ENCODE measurements at places on chromosomes 3 and 15.

DNA sequence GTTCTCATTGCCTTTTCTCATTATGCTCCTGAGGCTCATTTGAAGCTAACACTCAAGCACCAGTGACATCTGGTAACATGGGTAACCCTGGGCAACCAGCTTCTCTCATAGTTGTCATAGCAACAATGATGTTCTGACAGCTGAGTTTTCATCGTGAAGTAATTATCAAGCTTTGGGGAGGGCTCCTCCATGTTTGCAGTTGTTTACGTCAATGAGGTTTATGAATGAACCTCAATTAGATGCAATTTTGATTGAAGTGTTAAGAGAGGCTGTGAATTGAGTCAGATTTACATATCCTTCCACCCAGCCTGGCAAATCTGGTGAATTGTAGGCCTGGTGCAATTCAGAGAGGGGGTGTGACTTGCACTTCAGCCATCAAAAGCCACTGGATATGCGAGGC lies 119.3 kb upstream of the CHD2 start:
- DNase-seq, result no peak

DNA sequence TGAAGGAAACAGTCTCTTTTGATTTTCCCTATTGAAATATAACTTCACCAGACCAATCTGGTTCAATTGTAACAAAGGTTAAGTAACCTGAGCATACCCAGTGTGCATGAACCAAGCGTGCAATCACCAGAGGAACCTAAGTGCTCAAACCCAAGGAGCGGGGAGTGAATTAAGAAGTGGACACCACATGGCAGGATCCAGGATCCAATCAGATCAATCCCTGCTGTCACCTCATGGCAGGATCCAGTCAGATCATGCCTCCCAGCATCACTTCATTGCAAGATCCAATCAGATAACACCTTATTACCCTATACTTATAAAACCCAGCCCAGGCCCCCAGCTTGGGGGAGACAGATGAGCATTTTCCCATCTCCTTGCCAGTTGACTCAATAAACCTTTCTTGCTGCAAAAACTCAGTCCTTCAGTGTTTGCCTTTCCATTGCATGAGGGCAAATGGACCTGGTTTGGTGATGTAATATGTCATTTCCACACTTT lies 38.9 kb upstream of the RNU6-1 start:
- no peak for DNase-seq

DNA sequence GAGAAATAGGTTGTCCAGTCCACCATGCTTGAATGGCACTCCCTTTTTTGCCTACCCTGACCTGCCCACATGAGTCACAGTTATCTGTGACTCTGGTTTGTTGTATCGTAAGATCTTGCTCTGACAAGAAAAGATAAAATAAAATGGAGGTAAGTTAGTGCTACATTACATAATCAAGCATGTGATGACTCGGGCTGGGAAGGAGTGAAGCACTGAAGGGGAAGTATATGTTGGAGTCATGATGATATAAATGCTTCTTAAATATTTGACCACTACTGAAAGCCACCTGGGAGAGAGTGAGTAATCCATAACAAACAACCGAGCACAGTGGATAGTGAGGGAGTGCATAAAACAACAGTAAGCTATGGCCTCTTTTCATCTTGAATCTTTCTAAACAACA lies 124.4 kb downstream of the SHOX2 start:
- no peak for DNase-seq

DNA sequence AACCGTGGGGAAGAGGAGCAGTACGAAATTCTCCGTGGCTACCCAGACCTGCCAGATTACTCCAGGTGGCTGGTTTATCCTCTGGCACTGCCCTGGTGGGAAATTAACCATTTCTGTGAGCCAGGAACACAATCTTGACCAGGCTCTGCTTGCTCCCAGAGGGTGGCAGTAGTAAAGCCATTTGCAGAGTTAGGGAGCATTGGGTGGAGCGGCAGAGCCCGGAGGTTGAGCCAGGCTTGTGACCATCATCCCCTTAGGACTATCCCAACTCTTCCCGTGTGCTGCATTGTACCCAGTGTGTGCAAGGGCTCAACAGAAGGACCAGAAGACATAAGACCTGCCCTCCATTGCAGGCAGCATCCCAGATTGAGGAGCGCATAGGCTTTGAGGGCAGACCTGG lies 5.3 kb downstream of the KNG1 start:
- no peak for DNase-seq

GRCh38 chr15:101621961-101622360 lies 30.2 kb downstream of the TM2D3 start:
- DNase-seq, result no peak

All from globus pallidus (tissue), 1 donor.